ENCODE measurements at places on chromosomes 16 and 17. TPM values are rescaled to one million over a fixed set of nuclear protein-coding genes. Genes with fewer than 3 reads are reported as not detected.
A peak's percentile ranks its signal among the peaks of the same experiment; 100 is the strongest.

DNA sequence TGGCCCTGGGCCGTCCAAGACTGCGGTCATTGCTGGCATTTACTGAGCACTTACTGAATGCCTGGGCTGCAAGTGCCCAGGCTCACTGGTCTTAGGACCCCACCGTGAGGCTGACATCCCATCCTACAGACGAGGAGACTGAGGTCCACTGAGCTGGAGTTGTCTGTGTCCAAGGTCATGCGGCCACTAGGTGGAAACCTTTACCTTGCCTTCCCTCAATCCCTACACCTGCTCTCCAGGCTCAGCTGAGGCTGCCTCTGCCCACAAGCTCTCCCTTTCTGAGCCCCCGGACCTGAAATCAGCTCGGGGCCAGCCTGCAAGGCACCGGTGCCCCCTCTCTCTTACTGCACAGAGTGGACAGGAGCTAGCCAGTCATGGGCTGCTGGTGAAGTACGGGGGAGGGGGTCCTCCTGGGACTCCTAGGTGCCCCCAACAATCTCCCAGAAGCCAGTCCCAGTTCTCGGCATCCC, 1.5 kb downstream of the CASKIN1 start:
- peak; percentile 64 for DNase-seq

GRCh38 chr17:56890906-56891674, 22.8 kb downstream of the TRIM25 start:
- no peak for DNase-seq

DNA sequence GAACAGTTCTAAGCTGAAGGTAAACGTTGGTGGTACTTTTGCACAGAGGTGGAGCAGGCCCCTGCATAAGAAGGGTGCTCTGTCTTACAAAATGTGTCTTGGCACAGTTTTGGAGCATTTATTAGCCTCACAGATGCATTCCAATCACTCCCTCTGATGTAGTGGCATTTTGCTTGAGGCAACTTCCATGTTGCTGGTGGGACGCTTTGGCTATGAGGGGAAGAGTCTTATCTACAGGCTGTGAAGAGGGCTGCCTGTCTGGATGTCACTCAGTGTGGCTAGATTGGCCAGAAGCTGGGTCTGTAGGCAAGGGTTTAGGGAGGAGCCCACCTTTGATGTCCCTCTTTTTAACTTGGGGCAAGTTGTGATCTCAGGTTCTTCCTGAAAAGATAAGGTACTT, 2.6 kb upstream of the RARA start:
- no peak for DNase-seq

DNA sequence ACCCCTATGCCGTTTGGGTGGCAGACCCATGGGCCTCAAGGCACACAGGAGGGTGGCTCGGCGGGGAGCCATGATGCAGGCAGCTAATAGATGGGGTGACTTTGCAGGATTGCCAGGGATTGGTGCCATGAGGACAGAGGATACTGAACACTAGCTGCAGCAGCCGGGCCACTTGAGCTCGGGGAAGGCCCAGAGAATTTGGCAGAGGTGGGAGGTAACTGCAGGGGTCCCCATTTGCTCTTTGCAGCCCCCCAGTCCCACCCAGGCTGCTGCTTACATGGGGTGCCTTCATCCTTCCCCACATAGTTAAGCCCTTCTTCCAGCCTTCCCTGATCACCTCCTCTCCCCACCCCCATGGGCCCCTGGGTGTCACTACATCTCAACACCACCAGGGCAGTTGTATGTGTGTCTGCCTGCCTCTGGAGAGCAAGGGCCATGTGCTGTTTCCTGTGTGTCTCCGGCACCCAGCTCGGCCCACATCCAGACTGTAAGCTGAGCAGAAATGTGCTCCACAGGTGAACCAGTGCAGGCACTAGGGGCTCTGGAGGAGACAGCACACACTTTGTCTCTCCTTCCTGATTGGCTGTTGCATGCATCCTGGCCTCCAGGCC, 52.0 kb downstream of the SREBF1 start:
- peak; percentile 36 for DNase-seq

- no peak for DNase-seq
These were observed 2172.0 kb downstream of the TP53TG3F start for GRCh38 chr16:35631261-35631945.

- no peak for DNase-seq
These were observed 5.2 kb downstream of the ARSG start for GRCh38 chr17:68296217-68297191.

Gene PRKCA
- 22.6 TPM for total RNA-seq

Gene EXOC3L1
- not detected for total RNA-seq

Gene PLK1
- total RNA-seq = 58.6 TPM

Gene KIFC3
- 42.2 TPM for total RNA-seq

Gene KRTAP29-1
- total RNA-seq = not detected

Data from PC-3 (cell line).